Neuronal stem cell (in vitro differentiated cells): ENCODE measurements at places on chromosomes 6 and 20.

- no peak for DNase-seq
Measured at GRCh38 chr6:131948692-131949619, 2.2 kb downstream of the CCN2 start.

- DNase-seq, result no peak
Measured at GRCh38 chr20:45946149-45946970, 11.9 kb downstream of the PCIF1 start.

GRCh38 chr6:38024908-38025307 is 205.4 kb downstream of the ZFAND3 start:
- no peak for DNase-seq

GRCh38 chr6:52893803-52894202 is 15.7 kb downstream of the GSTA3 start:
- DNase-seq, result no peak

- no peak for DNase-seq
Measured at GRCh38 chr20:57064836-57065235, 201.6 kb downstream of the BMP7 start.
